NCI-H526 (cell line): ENCODE measurements at places on chromosomes 13 and 19.

- DNase-seq: no peak
Observed at GRCh38 chr13:46656786-46657185, 103.8 kb downstream of the LRCH1 start.

DNA sequence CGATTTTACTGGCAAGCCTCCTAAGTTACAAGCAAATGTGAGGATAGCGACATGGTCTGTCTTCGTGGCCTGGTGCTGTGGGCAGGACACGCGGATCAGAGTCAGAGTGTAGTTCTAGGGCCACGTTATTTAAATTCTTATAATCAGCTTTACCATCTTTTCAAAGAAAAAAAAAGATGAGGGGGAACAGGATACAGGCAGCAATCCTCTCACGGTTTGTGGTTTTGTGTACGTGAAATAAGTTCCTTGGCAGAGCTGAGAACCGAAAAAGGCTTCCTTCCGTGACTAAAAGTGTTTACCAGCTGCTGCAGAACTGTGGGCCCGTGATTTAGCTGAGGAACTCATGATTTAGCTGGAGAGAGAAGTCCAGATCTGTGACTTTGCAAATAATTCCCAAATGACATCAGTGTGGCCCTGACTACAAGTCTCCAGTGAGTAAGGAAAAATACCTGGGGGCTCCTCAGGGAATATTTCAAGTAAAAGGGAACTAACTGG is 27.2 kb downstream of the RCBTB2 start:
- no peak for DNase-seq

DNA sequence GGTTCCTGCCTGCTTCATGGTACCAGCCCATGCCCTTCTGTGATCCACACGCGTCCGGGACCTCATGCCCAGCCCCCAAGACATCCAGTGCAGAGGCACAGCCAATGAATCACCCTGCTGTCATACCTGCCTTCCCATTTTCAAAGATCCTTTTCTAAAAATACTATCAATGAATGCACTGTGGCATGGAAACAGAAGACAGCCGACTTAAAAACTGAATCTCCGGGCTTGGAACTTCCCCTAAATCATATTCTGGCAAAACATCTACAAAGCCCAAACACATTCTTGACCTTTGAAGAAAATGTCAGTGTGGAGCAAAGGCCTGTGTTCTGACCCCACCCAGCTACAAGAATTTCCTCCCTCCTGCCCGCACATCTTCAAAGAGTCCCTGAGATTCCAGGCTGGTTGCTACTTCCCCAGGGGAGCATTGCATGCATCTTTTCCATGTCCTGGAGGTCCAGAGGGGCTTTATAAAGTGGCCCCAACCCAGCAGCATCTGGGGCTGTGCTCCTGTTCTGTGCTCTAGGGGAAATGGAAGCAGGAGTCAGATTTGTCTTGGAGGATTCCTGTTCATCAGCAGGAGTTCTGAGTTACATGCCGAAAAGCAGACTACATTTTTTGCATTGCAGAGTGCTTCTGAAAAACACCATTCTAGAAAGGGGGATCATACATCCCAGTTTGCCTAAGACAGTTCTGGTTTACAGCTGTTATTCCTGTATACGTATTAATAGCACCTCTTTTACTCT is 135.2 kb downstream of the USP12 start:
- DNase-seq: no peak

- DNase-seq: no peak
Observed at GRCh38 chr19:7636317-7636690, 606 bp upstream of the STXBP2 start.

GRCh38 chr19:13840305-13841085 is 36.4 kb upstream of the NANOS3 start:
- no peak for DNase-seq

GRCh38 chr13:57704031-57704430 is 72.5 kb downstream of the PCDH17 start:
- no peak for DNase-seq

DNA sequence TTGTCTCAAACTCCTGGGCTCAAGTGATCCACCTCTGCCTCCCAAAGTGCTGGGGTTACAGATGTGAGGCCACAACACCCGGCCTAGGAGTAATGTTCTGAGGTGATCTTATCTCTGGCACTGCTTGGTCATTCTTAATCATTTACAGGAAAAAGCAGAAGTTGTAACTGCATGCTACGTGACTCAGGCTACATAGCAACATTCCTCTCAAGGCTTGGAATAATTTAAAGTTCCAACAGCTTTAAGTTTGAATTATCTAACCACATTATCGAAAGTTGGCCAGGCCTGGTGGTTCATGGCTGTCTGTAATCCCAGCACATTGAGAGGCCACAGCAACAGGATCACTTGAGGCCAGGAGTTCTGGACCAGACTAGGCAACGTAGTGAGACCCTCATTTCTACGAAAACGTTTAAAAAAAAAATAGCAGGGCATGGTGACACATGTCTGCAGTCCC is 3.9 kb upstream of the B9D2 start:
- DNase-seq: no peak

GRCh38 chr19:35689836-35690235 is 14.5 kb upstream of the ZBTB32 start:
- DNase-seq: no peak
